ENCODE measurements at places on chromosomes 5 and 9. TPM values are rescaled to one million over a fixed set of nuclear protein-coding genes. Genes with fewer than 3 reads are reported as not detected.

DNA sequence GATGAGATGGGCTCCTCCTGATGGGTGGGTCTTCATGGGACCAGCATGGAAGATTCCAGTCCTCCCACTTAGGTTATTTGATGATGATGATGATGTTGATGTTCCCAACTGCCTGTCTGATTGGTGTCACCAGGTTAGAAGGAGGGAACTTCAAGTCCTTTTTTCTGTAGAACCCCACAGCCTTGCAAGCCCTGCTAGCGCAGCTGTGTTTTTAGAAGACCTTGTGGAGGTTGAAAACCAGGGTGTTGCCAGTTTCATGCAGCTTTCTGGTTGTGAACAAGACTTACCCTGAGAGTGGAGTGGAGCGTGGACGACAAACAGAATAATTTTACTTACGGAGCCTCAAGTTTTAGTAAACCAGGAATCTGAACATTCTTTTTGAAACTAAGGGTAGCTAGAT lies 83.0 kb downstream of the TRIO start:
- no peaks in the 10 kb centered on the region for H3K27me3 ChIP-seq
- H3K4me1 ChIP-seq, result peaks cover 9% of the 10 kb centered on the region

- no peaks in the 10 kb centered on the region for H3K4me1 ChIP-seq
- no peak for DNase-seq
- no peaks in the 10 kb centered on the region for H3K36me3 ChIP-seq
- H3K27ac ChIP-seq, result peak overlapping the region; percentile 8
- no peak overlapping the region for H3K4me3 ChIP-seq
These were observed 818.8 kb upstream of the WWC1 start for GRCh38 chr5:167472566-167473108.

GRCh38 chr5:159316519-159317383 lies 13.5 kb downstream of the IL12B start:
- no peaks in the 10 kb centered on the region for H3K27me3 ChIP-seq
- H3K27ac ChIP-seq, result no peak overlapping the region
- no peak for DNase-seq

GRCh38 chr5:141637767-141638419 lies 1.1 kb downstream of the RELL2 start:
- peaks cover 13% of the 10 kb centered on the region for H3K4me1 ChIP-seq
- H3K27ac ChIP-seq, result no peak overlapping the region
- no peaks in the 10 kb centered on the region for H3K27me3 ChIP-seq
- DNase-seq, result peak; percentile 37
- no peaks in the 10 kb centered on the region for H3K36me3 ChIP-seq

- H3K4me1 ChIP-seq, result no peaks in the 10 kb centered on the region
- H3K4me3 ChIP-seq, result no peak overlapping the region
These were observed 41.4 kb upstream of the IL7R start for GRCh38 chr5:35815089-35815936.

DNA sequence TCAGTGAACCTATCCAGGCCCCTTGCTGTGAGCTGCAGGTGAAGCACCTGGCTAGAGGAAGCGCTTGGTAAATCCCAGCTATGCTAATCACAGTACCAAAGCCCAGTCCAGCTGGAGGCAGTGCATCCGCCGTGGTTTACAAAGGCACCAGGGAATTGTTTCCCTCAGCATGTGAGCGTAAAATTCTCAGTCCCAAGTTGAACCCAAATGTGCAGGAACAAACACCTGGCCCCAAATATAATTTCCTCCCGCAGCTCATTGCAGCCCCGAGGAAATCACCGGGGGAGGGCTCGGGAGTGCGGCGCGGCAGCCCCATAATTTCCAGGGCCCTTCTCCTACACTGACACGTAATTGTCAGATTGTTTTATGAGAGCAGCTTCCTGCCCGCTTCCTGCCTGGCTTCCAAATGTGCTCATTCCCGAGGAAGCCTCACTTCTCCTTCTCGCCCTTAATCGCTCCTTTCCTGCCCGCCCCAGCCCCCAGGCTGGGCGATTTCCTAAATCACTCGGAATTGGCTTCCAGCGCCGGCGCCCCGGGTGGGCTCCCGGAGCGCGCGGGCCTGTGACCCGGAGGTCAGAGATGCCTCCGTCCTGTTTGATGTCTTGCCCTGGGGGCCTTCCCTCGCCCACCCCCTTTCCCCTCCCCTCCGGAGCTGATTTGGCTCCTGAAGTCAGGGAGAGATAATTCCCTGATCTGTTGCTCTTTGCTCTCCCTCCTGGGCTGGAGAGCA lies 134.4 kb downstream of the FGF1 start:
- no peak overlapping the region for H3K4me3 ChIP-seq
- H3K4me1 ChIP-seq, result no peaks in the 10 kb centered on the region
- H3K27me3 ChIP-seq, result no peaks in the 10 kb centered on the region
- H3K36me3 ChIP-seq, result no peaks in the 10 kb centered on the region
- H3K27ac ChIP-seq, result no peak overlapping the region
- DNase-seq, result no peak

DBH gene
- total RNA-seq, result not detected

- no peaks in the 10 kb centered on the region for H3K27me3 ChIP-seq
- no peak for DNase-seq
These were observed 43.0 kb upstream of the ZFYVE16 start for GRCh38 chr5:80364892-80365291.

CDH6 gene
- total RNA-seq, result 1.2 TPM

- no peak for DNase-seq
- no peak overlapping the region for H3K4me3 ChIP-seq
- H3K27me3 ChIP-seq, result no peaks in the 10 kb centered on the region
- no peak overlapping the region for H3K27ac ChIP-seq
- H3K4me1 ChIP-seq, result peaks cover under 1% of the 10 kb centered on the region
These were observed 5.6 kb downstream of the STK32A start for GRCh38 chr5:147240266-147240985.

DNA sequence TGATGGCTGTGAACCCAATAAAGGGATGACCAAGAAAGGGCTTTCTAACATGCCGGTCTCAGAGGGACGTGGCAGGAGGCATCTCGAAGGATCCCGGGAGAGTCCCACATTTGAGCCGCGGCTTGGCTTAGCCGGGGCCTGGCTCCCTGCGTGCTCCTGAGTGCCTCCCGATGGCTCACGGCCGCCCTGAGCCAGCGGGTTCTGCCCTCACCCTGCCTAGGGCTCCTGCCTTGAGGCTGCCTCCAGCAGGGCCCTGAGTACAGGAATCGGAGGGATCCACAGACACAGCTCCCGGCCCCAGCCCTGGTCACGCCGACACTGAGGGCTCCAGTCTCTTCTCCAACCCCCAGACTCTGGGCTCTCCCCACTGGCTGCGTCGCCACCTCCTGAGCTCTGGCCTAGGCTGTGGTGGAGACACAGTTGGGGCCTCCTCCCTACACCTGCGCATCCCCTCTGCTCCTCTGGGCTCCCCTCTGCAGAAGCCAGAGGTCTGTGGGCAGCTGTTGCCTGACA lies 44.1 kb upstream of the RXRA start:
- H3K4me1 ChIP-seq, result no peaks in the 10 kb centered on the region
- DNase-seq, result no peak
- H3K36me3 ChIP-seq, result no peaks in the 10 kb centered on the region

AHRR gene
- total RNA-seq, result 2.0 TPM

GRCh38 chr5:73768-74502 lies 18.0 kb upstream of the PLEKHG4B start:
- no peak overlapping the region for H3K4me3 ChIP-seq
- H3K36me3 ChIP-seq, result no peaks in the 10 kb centered on the region
- no peak for DNase-seq
- H3K4me1 ChIP-seq, result no peaks in the 10 kb centered on the region
- H3K27ac ChIP-seq, result no peak overlapping the region

CCL19 gene
- total RNA-seq, result 14.9 TPM

- H3K27me3 ChIP-seq, result no peaks in the 10 kb centered on the region
- H3K36me3 ChIP-seq, result no peaks in the 10 kb centered on the region
- no peaks in the 10 kb centered on the region for H3K4me1 ChIP-seq
- H3K27ac ChIP-seq, result no peak overlapping the region
- no peak for DNase-seq
These were observed 10.3 kb downstream of the PTPA start for GRCh38 chr9:129121483-129121882.

GRCh38 chr5:179404321-179405053 lies 59.2 kb upstream of the ADAMTS2 start:
- H3K27me3 ChIP-seq, result no peaks in the 10 kb centered on the region
- DNase-seq, result no peak
- no peaks in the 10 kb centered on the region for H3K36me3 ChIP-seq
- H3K4me3 ChIP-seq, result no peak overlapping the region
- no peak overlapping the region for H3K27ac ChIP-seq

DNA sequence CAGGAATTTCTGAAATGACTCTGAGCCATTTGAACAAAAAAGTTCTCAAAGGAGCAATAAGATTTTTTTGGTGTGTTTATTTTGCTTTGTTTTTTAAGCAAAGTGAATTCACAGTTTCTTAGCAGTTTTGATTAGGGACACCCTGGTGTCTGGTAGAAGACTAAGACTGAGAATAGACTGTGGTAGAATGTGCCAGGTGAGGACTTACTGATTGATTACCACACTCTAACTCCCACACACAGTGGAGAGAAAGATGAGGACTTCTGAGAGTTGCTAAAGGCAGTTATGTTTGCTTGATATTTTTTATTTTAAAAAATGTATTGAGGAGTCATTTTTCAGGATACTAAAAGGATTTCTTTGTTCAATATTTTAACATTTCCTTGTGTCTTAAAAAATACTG lies 175.1 kb downstream of the CD180 start:
- no peaks in the 10 kb centered on the region for H3K4me1 ChIP-seq
- DNase-seq, result no peak
- no peak overlapping the region for H3K27ac ChIP-seq
- no peak overlapping the region for H3K4me3 ChIP-seq

DNA sequence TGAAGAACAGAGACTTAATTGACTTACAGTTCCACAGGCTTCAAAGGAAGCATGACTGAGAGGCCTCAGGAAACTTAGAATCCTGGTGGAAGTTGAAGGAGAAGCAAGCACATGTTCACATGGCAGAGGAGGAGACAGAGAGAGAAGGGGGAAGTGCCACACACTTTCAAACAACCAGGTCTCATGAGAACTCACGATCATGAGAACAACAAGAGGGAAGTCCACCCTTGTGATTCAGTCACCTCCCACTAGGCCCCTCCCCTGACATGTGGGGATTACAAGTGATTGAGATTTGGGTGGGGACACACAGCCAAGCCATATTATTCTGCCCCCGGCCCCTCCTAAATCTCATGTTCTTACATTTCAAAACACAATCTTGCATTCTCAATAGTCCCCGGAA lies 19.5 kb downstream of the NR3C1 start:
- H3K27ac ChIP-seq, result no peak overlapping the region
- H3K36me3 ChIP-seq, result no peaks in the 10 kb centered on the region
- no peaks in the 10 kb centered on the region for H3K4me1 ChIP-seq
